Neural progenitor cell (in vitro differentiated cells): ENCODE measurements at places on chromosomes 12 and 14. TPM values are rescaled to one million over a fixed set of nuclear protein-coding genes. Genes with fewer than 3 reads are reported as not detected.
A peak's percentile ranks its signal among the peaks of the same experiment; 100 is the strongest.

FGF23 gene
- total RNA-seq: 0.58 and 0.90 TPM in 2 replicates

- DNase-seq: no peak
Observed at GRCh38 chr14:55782166-55782565, 202.2 kb downstream of the KTN1 start.

DNA sequence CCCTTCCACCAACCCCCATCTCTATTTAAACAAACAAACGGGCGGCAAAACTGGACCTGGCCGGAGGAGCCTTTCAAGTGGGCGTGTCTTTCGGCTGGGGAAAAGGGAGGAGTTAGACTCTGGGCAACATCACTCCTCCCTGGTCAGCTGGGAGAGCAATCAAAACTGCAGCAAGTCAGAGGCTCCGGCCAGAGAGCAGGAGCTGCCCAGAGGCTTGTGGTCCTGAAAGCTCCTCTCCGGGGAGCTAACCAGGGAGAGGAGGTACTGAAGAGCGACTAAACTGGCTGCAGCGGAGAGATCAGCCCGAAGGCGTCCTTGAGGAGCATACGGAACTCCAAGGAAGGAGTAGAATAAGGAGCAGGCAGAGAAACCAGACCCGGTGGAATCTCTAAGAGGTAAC lies at the start of gene NEUROD4:
Gene NEUROD4 (plus strand): TSS at position 191 of the 400 bp plus-strand sequence. CDS start 6,466 bp downstream, outside the sequence.
- DNase-seq: peak; percentile 96

DNA sequence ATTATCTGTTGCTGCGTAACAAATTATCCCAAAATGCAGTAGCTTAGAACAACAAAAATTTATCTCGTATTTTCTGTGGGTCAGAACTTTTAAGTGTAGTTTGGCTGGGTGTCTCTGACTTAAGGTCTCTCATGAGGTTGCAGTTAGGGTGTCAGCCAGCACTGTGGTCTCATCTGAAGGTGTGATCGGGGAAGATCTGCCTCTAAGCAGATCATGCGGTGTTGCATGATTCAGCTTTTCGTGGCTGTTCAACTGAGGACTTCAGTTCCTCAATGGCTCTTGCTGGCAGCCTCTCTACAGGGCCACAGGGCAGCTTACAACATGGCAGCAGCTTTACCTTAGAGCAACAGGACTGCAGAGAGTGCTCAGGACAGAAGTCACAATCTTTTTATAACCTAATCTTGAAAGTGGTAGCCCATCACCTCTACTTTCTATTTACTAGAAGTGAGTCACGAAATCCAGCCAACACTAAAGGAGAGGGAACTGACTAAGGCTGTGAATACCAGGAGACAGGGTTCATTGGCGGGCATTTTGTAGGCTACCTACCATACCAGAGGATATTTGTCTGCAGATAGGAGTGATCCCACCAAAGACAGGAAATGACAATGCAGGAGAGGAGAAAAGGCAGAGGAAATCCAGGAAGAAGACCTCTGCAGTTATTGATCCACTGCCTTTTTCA lies 1.8 kb upstream of the TMPRSS12 start:
- DNase-seq: no peak

DNA sequence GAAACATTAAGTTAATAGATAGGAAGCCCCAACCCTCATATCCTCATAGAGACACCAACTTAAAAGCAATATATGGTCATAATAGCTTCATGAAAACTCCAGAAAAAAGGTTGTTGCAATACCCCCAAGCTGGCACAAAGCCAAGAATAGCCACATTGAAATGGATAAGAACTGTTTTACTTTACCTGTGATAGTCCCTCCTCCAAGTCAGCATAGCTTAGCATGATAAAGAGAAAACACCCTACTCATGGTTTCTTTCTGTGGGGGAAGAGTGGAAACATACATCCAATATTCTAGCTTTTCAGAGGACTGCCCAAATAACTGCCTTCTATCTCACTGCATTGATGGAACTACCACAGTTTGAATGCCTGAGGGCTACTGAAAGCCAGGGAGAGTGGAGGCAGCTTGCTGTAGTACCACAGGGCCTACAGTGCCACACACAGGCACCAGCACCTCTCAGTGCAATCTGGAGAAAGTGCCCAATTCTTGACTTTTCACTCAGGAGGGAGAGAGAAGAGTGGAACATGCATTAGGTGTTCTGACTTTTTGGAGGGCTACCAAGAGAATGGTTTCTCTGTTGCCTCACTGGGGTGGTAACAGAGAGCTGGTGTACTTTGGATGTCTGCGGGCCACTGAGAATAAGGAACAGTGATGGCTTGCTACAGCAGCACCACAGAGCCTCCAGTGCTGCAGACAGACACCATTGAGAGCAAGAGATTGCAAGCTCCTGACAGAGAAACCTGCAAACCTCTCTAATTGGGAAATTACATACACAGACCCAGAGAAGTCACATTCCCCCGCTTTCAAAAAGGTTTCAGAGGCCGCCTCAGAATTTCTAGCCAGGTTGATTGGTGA lies 157.1 kb upstream of the GARIN2 start:
- no peak for DNase-seq
